MCF 10A (cell line): ENCODE measurements at places on chromosomes 4 and X. TPM values are rescaled to one million over a fixed set of nuclear protein-coding genes. Genes with fewer than 3 reads are reported as not detected.

TMEM144 gene
- 4.4 and 6.4 TPM in 2 replicates for total RNA-seq

DRD5 gene
- not detected in 2 replicates for total RNA-seq

CCKAR gene
- total RNA-seq, result not detected in 2 replicates

DNA sequence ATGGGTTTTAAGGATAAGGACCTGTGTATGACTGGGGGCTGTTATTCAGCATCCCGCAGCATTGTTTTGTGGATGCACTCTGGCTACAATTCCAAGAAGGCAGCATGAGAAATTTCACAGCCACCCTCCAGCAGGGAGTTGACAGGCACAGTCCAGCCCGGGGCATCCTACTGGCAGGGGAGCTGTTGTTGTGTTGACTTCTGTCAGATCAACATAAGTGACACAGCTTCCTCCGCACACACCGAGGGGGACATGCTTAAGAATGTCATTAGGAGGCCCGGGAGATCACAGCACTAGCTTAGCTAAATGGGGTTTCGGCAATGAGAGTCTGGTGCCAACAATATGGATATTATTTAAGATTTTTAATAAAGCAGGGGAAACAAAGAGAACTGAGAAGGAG, 326.5 kb downstream of the ASMT start:
- no peaks in the 10 kb centered on the region for H3K27me3 ChIP-seq
- no peak overlapping the region for H3K4me3 ChIP-seq
- H3K4me1 ChIP-seq, result no peaks in the 10 kb centered on the region
- DNase-seq, result no peak
- H3K27ac ChIP-seq, result no peak overlapping the region
- H3K36me3 ChIP-seq, result no peaks in the 10 kb centered on the region

DNA sequence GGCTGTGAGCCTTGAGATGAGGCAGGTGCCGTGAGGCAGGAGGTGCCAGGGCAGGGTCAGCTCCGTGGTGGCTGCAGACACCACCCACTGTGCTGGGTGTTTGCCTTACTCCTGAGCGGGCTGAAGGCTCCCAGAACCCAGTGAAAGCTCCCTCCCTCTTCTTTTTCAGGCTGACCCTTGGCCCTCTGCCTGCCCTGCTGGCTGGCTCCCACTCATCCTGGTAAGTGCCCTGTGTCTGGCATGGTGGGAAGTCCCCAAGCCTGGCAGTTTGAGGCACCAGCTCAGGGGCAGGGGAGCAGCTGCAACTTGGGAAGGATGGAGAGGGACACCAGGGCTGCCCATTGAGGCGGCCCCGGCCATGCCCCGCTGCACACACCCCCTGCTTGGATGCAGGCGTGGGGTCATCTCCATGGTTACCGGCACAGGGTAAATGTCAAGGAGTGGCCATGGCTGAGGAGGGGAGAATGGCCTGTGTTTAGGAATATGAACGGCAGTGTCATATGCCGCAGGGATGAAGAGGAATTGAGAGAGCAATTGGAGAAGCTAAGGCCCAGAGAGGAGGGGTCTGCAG, 16.8 kb downstream of the SH3BP2 start:
- DNase-seq, result no peak
- no peaks in the 10 kb centered on the region for H3K27me3 ChIP-seq
- peaks cover 27% of the 10 kb centered on the region for H3K4me1 ChIP-seq
- no peak overlapping the region for H3K4me3 ChIP-seq
- H3K27ac ChIP-seq, result no peak overlapping the region

- H3K4me1 ChIP-seq, result peaks cover 11% of the 10 kb centered on the region
- H3K27ac ChIP-seq, result no peak overlapping the region
- H3K27me3 ChIP-seq, result no peaks in the 10 kb centered on the region
- no peak for DNase-seq
- no peak overlapping the region for H3K4me3 ChIP-seq
These were observed 3.5 kb downstream of the GNRHR start for GRCh38 chr4:67750691-67751090.

DNA sequence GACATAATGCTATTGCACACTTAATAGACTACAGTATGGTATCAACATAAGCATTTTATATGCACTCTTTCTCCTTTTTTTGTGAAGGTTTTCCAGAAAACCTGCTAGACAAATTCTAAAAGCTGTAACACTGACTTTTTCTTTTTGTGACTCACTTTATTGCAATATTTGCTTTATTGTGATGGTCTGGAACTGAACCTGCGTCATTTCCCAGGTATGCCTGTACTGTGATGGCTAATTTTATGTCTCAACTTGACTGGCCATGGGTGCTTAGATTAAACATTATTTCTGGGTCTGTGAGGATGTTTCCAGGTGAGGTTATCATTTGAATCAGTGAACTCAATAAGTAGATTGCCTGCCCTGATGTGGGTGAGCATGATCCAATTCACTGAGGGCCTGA, 35.5 kb upstream of the LAMP2 start:
- no peaks in the 10 kb centered on the region for H3K36me3 ChIP-seq
- H3K27me3 ChIP-seq, result no peaks in the 10 kb centered on the region
- peak; percentile 64 for DNase-seq
- H3K4me3 ChIP-seq, result no peak overlapping the region

DNA sequence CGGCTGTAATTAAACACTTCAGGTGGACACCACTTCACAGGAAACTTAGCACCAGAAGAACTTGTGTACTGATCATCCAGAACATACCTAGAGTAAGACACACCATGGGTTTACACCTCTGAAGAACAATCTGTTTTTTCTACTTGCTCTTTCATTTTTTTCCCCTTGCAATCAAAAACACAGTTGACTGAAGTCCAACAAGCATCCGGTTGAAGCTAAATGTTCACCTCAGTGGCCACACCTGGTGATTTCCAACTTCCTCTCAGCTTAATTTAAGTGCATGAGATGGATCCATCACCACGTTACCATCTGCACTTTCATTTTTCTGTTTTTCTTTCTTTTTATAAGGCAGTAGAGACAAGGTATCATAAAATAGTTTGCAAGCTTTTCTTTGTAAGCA, 4.9 kb upstream of the TXK start:
- H3K27me3 ChIP-seq, result no peaks in the 10 kb centered on the region
- no peak overlapping the region for H3K4me3 ChIP-seq
- H3K4me1 ChIP-seq, result peaks cover 6% of the 10 kb centered on the region
- DNase-seq, result no peak

DNA sequence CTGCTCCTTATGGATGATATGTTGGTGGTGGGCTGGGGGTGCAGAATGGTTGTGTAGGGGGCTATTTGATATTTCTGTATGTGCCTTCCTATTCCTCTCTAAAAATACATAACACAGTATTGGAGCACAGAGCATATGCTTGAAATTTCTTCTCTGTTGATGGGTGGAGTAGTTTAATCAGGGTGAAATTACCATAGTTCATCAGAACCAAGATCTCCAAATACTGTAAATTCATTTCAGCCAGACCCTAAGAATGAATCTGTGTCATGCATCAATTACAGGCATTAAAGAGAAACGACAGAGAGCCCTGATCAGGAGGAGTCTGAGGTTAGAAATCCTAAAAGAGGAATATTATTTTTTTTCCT, 25.1 kb upstream of the CCDC149 start:
- no peaks in the 10 kb centered on the region for H3K4me1 ChIP-seq
- no peak overlapping the region for H3K4me3 ChIP-seq
- H3K27ac ChIP-seq, result no peak overlapping the region
- no peaks in the 10 kb centered on the region for H3K36me3 ChIP-seq
- no peaks in the 10 kb centered on the region for H3K27me3 ChIP-seq

GRCh38 chr4:161457906-161458305, 705.9 kb downstream of the FSTL5 start:
- DNase-seq, result no peak
- H3K27me3 ChIP-seq, result no peaks in the 10 kb centered on the region
- no peak overlapping the region for H3K4me3 ChIP-seq
- H3K36me3 ChIP-seq, result no peaks in the 10 kb centered on the region
- H3K4me1 ChIP-seq, result no peaks in the 10 kb centered on the region

DNA sequence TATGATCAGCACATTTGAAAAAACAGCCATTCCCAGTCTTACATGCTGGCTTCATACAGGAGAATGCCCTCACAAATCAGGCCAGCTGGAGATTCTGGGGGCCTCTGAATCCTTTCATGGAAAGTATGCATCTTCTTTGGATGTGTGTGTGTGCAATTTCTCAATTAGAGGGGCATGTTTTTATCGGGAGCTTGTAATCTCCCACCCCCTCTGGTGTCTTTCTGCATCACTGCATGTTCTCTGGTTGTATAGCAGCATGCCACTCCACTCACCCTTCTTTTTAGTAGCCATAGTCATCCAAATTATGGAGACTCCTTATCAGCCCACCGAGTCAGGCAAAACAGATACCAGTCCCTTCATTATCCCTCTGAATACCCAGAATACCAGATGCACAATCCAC, 282.2 kb upstream of the SLIT2 start:
- H3K4me3 ChIP-seq, result no peak overlapping the region
- no peaks in the 10 kb centered on the region for H3K36me3 ChIP-seq
- no peak overlapping the region for H3K27ac ChIP-seq
- DNase-seq, result no peak
